ENCODE measurements at places on chromosomes 5 and 9.

DNA sequence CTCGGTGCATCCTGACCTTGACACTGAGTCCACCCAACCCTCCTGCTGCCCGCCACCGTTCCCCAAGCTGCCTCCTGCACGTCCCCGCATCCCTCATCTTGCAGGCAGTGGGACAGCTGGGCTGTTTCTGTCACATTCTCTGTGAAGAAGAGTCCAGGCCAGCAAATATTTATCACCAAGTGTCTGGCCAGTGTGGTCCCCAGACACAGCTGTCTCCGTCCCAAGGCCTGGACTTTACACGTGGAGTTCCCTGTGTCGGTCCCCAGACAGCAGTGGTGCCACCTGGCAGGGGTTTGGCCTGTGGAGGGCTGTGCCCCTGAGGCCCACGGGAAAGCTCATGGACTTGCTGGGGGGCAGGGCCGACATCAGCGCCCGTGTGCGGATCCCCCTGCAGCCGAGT is 9.2 kb upstream of the SLC12A7 start:
- DNase-seq = no peak

- no peak for DNase-seq
Measured at GRCh38 chr9:13082796-13083195, 196.7 kb downstream of the MPDZ start.

DNA sequence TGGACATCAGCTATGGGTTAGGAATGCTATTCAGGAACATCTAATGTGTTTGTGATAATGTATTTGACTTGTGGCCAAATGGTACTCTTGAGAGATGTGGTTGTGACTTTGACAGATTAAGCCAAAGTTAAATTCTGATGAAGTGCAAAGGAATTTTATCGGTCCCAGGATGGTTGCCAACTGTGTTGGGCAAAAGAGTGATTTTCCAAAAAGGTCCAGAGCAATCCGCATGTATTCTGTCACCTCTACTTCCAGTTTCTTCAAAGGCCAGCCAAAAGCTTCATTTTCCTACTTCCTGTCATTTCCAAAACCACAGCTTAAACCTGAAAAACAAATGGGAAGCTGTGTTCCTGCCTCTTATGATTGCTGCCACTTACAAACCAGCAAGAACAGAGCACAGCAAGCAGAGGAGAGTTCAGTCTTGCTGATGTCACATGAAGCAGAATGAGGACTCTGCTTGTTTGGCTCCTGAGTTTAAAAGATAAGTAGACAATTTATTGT is 59.8 kb downstream of the MARCHF3 start:
- DNase-seq = no peak

DNA sequence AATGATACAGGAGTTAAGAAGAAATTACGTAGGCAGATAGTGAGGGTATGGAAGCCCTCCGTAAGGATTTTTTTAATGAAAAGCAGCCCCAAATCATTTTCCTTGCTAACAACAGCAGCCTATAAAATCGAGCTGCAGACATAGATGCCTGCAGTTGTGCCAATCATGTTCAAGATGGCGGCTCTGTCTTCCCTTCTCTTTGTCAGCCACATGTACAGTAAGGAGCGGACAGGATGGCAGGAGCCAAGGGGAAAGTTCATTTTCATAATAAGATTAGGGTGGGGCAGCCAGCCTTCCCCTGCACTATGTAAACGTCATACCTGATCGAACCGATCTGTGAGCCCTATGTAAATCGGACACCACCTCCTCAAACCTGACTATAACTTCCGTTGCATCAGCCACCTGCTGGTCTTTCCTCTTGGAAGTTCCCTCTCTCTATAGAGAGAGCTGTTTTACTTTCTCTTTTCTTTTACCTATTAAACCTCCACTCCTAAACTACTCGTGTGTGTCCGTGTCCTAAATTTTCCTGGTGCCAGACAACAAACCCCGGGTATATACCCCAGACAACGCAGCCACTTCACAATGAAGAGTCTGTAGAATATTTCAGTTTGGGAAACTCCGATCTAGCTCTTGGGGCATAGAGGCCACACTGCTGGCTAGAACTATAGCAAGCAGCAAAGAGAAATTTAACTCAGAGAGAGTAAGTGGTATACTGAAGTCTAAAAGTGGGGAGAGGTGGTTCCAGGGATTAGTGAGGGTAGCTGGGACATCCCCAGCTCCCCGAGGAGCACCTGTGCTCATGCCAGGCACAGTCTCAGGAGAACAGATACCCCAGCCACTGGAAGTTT is 20.8 kb upstream of the SLC24A2 start:
- DNase-seq = no peak

- no peak for DNase-seq
Measured at GRCh38 chr5:149818116-149818515, 88.0 kb downstream of the PPARGC1B start.

GRCh38 chr5:34624691-34625090 is 31.4 kb upstream of the RAI14 start:
- no peak for DNase-seq

DNA sequence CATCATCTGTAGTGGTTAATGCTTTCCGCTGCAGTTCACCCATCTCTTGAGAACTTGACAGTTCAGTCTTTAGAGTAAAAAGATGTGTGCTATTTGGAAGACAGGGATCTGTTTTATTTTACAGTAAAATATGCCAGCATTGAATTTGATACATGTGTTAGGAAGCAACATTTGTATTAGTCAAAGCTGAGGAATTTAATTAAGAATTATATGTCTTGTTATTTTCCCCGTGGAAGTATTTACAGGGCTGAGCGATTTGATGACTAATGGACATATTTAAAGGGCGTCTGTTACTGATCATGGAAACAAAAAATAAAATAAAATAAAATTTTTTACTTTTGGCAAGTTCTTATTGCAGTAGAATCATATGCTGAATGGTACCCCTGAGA is 101.3 kb downstream of the PAM start:
- no peak for DNase-seq

GRCh38 chr9:134785325-134786108 is 95.1 kb upstream of the FCN2 start:
- DNase-seq = no peak

Data from stimulated activated CD8-positive, alpha-beta memory T cell treated with anti-CD3 and anti-CD28 coated beads, Interleukin-4, amount 100 ng/mL, for 4 hours (primary cell).